ENCODE measurements at places on chromosomes 12 and 14. TPM values are rescaled to one million over a fixed set of nuclear protein-coding genes. Genes with fewer than 3 reads are reported as not detected.

The TESPA1 gene
- 2.2 TPM for total RNA-seq

The GLI1 gene
- not detected for total RNA-seq

The POTEG gene
- not detected for total RNA-seq

The TCL1B gene
- not detected for total RNA-seq

The KRT7 gene
- 248 TPM for total RNA-seq

The FAM222A gene
- 2.6 TPM for total RNA-seq

The MYBPC1 gene
- not detected for total RNA-seq

The GALNT16 gene
- total RNA-seq: 6.7 TPM

The TAS2R9 gene
- total RNA-seq: not detected

The ESR2 gene
- total RNA-seq: 1.6 TPM

The KRT75 gene
- not detected for total RNA-seq

The PPFIA2 gene
- 9.1 TPM for total RNA-seq

The GSC gene
- total RNA-seq: 7.1 TPM

The TMEM233 gene
- 0.12 TPM for total RNA-seq

The REP15 gene
- total RNA-seq: 1.3 TPM

The RBP5 gene
- total RNA-seq: 2.5 TPM

The NID2 gene
- total RNA-seq: 33.3 TPM

The PZP gene
- not detected for total RNA-seq

The LRP1-AS gene
- total RNA-seq: not detected

The NCAPD2 gene
- total RNA-seq: 14.3 TPM

The OTUB2 gene
- total RNA-seq: 0.47 TPM

The SELPLG gene
- 17.5 TPM for total RNA-seq

The OR6C2 gene
- total RNA-seq: not detected

The IPO8 gene
- total RNA-seq: 34.2 TPM

The PIK3C2G gene
- 0.47 TPM for total RNA-seq

The RBMS2 gene
- total RNA-seq: 63.8 TPM

The FAM181A gene
- not detected for total RNA-seq

The KRT5 gene
- total RNA-seq: 59.0 TPM

The NPFF gene
- total RNA-seq: not detected

The MON2 gene
- total RNA-seq: 107 TPM

The EXOC3L4 gene
- total RNA-seq: 5.2 TPM
